Activated CD4-positive, alpha-beta T cell treated with anti-CD3 and anti-CD28 coated beads, Interleukin-2, amount 50 U/mL, for 4 hours (primary cell): ENCODE measurements at places on chromosomes 3 and 15.

DNA sequence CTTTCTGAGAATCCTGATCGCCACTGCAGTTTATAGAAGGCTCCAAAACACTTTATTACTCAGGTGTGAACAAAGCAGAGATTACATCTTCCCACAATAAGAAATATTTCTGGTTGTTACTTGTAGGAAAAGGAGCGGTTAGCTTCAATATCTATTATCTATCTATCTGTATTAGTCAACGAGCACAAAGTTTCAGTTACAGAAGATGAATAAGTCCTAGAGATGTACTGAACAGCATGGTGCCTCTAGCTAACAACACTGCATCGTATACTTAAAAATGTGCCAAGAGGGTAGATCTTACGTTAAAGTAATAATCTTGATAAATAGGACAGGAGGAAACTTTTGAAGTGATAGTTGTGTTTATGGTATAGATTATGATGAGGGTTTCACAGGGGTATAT, 10.9 kb upstream of the CCR3 start:
- DNase-seq: no peak

DNA sequence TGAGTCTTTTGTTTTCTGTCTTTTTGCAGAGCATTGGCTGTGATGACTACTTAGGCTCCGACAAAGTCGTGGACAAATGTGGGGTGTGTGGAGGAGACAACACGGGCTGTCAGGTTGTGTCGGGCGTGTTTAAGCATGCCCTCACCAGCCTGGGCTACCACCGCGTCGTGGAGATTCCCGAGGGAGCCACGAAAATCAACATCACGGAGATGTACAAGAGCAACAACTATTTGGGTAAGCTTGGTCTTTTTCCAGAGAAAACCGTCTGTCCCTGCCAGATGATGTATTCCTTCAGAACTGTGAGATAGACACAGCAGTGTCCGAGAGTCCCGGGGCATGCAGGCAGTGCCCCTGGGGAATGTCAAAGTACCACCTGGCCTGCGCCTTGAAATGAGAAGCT, 149.9 kb upstream of the NR2E3 start:
- no peak for DNase-seq

GRCh38 chr3:5948084-5948483, 760.6 kb downstream of the EDEM1 start:
- no peak for DNase-seq

- DNase-seq: no peak
Measured at GRCh38 chr3:75180235-75180944, 483.7 kb upstream of the FRG2C start.

DNA sequence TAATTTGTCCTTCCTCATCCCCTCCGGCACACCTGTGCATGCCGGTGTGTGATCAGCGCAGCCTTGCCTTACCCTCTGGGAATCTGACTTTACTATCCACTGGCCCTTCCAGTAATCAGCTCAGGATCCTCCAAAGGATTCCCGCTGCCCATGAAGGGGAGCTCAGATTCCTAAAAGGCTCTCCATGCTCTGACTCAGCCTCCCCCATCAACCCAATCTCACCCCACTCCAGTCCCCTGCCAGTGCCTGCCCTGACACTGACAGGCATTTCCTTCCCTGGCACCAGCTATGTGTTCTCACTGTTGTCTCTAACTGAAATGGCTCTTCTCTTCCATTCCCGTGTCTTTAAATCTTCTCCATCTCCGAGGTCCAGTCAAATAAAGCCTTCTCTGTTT, 7.3 kb upstream of the BCL2A1 start:
- no peak for DNase-seq

DNA sequence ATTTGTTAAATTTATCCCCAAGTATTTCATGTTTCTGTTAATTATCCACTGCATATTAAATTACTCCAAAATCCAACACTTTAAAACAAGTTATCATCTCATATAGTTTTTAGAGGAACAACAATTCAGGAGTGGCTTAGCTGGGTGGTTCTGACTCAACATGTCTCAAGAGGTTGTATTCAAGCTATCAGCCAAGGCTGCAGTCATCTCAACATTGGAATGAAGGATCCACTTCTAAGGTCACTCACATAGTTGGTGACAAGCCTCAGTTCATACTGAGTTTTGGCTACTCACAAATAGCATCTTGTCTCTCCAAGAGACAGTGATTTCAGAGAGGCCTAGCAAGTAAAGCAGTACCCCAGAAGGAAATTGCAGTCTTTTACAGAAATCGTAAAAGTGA, 134.7 kb downstream of the NR2E3 start:
- DNase-seq: no peak

GRCh38 chr3:141346418-141346817, 21.9 kb upstream of the ZBTB38 start:
- no peak for DNase-seq

DNA sequence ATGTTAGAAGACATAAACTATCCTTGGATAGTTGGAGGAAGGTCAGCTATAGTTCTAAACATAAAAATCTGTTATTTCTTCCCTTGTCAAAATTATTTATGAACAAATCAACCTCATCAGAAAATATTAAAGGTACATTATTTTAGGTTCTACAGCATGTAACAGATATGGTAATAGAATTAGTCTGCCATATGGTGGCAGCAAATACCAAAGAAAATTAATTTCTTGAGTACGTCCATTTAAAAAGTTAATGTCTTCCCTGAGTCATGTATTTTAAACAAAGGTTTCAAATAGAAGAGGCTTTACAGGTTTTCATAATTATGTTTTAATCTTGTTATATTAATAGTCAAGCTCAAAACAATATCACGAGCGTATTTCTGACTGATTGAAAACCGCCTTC, 17.9 kb upstream of the ANKRD28 start:
- no peak for DNase-seq

- no peak for DNase-seq
Measured at GRCh38 chr15:88769161-88769971, 33.9 kb upstream of the ACAN start.

GRCh38 chr15:88430051-88430450, 37.1 kb downstream of the MRPL46 start:
- DNase-seq: no peak

DNA sequence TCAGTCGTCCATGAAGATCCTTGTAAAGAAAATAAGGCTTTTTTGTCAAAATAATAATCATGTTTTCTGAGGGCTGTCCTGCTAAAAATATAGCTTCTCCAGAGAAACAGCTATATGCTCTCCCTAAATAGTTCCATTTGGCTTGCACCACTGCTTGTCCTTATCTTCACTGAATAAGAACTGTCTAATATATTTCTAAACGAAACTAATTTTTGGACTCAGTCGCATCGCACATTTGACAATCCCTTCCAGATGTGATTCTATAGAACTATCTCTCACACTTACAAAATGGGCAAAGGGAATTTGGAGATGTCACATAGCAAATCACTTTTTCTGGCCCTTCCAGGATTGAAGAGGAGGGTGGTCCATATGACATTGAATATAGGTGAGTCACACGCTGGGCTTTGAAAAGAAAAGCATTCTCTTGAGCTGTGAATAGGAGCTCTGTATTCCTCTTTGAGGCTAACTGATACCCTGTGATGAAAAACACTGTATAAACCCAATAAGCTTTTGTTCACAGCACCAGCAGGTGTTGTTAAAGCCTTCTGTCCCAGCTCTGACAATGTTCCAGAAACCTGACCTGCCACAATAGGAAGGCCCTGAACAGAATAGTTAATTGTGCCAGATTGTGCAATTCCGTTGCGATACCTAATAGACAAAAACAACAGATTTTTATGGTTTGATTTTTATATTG, 1144.2 kb downstream of the ROBO2 start:
- DNase-seq: no peak

DNA sequence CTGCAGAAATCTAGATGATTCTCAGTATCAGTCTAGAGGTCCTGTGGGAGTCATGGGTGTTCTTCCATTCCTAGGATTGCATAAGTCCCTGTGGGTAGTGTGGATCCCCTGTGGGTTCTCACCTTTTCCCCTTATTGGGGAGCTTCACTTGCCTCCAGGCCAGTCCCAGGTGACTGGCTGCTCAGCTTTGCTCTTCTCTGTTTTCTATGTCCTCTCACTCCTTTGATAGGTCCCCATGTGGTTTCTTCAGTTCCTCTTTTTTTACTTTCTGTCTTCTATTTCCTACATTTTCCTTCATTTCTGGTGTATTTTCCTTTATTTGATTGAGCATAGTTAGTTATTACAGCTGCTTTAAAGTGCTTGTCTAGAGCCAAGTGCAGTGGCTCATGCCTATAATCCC, 10.9 kb downstream of the TEX55 start:
- DNase-seq: no peak

GRCh38 chr15:57992761-57993355, 72.7 kb downstream of the ALDH1A2 start:
- no peak for DNase-seq

GRCh38 chr3:96869316-96869715, 54.9 kb downstream of the EPHA6 start:
- DNase-seq: no peak

GRCh38 chr3:59518283-59519055, 468.6 kb upstream of the CFAP20DC start:
- no peak for DNase-seq

DNA sequence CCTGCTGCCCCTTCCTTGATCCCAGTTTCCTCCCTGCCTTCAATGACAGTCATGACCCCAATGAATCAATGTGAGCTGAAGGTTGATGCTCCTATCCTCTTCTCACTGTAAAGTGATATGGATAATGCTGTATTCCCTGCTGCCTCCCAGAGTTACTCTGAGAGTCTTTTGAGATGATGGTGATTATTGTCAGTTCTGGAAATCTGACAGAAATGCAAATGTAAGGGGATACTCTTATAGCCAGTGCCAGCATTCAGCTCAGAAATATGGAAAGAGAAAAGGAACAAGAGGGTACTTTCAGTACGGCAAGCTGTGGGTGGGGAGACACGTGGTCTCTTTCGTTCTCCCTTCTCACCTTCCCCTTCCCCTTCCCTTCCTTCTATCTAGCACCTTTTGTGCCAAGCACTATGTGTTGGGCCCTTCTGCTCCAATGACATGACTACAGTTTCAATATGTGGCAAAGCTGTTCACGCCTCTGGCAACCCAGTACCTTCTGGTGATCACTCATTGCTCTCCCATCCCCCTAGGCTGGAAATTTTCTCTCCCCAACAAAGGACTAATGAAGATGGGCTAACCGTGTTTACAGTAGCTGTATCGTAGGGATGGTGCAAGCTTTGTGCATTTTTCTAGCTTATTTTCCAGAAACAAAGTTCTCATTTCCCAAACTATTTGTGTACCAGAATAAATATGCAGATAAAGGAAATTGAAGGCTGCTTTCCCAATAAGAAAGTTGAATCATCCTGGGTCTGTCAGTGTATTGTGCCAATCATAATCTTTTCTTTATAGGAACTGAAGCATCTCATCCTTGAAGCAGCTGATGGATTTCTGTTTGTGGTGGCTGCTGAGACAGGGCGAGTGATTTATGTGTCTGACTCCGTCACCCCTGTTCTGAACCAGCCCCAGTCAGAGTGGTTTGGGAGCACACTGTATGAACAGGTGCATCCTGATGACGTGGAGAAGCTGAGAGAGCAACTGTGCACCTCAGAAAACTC, 70.3 kb downstream of the ARNT2 start:
- no peak for DNase-seq

GRCh38 chr15:89514596-89515406, 18.4 kb upstream of the RHCG start:
- no peak for DNase-seq

DNA sequence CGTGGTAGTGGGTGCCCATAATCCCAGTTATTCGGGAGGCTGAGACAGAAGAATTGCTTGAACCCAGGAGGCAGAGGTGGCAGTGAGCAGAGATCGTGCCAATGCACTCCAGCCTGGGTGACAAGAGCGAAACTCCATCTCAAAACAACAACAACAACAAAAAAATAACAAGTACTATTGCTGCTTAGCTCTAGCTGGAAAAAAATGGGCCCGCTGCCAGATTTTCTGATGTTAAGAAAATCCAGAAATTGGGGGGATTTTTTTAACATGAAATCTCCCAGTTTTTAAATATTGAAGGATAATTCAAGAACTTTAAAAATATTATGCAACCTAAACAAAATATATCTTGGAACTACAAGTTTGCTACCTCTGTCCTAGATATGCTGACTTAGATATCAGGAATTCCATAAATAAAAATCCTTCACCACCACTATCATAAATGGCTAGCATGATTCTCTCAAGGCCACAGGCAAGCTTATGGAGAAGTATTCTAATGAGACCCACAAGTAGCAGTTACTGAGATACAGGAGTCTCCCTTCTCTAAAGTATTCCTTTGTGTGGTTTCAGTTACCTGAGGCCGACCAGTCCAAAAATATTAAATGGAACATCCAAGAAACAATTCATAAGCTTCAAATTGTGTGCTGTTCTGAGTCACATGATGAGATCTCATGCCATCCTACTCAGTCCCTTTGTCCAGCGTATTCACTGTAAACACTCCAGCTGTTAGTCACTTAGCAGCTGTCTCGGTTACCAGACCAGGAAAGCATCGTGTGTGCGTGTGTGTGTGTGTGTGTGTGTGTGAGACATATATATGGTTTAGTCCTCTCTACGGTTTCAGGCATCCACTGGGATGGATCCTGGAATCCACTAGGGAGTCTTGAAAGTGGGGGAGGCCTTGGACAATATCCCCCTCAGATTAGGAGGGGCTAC, 277.2 kb downstream of the TBL1XR1 start:
- DNase-seq: no peak

DNA sequence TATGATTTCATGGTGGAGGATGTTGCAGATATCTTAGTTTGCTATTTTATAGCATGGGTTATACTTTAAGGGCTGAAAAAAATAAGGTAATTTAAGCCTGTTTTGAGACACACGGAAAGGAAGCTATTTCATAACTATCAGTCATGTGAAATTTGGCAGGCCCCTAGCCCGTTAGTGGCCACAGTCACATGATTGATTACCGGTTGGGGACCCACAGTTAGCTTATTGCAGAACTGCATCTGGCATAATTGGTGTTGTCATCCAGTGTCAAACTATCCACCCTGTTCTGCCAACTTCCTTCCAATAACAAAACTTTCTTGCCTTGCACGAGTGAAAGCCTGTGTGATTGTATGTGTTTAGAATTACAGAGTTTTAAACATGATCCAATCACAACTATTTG, 35.2 kb downstream of the FNDC3B start:
- no peak for DNase-seq

DNA sequence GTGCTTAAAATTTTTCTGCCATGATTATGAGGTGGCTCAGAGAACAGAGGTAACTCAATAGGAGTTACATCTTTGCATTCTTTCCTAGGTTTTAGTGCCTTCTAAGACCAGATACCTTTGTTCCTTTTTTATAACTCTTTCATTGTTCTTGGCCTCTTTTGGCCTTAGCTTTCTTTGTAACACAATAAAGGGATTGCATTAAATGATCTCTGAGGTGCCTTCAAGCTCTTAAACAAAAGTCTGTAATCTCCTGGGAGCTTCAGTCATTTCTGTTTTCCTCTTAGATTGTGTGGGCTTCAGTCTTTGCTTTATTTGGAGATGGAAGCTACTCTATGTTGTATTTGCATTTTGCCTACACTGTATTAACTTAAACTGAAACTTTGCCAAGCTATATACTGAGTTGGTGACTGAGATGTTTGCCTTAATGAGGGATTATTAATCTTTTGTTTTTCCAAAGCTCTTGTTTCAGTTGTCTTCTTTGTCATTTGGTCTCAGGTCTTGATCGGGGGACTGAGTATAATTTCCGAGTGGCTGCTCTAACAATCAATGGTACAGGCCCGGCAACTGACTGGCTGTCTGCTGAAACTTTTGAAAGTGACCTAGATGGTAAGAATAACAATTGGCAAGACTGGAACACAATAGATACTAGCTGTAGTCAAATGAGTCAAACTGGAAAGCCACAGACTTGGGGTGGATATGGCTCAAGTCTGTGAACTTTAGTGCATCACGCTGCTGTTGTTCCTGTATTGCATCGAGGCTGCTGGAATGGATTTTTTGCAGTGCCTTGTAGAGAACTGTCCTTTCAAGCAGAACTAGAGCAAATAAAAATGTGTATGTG, 110.3 kb downstream of the HCN4 start:
- no peak for DNase-seq

- DNase-seq: no peak
Measured at GRCh38 chr3:158465074-158465473, 105.9 kb upstream of the MLF1 start.
